ENCODE measurements at places on chromosomes 6 and 20.

GRCh38 chr6:41937472-41937860 is 4.1 kb downstream of the CCND3 start:
- no peak for DNase-seq

DNA sequence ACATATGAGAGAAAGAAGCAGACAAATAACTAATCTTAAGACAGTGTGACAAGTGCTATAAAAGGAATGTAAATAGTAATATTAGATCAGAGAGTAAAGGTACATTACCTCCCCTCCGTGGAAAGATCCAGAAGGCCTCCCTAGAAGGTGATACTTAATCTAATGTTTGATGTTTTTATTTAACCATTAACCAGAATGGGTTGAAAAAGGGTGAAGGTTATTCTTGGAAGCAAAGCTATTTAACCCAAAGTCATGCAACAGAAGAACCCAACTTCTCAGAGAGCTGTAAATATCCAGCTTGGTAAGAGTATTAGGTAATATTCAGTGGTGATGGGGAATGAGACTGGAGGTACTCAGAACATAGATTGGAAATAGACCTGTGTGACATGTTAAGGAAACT is 68.0 kb upstream of the HIVEP1 start:
- DNase-seq: no peak

DNA sequence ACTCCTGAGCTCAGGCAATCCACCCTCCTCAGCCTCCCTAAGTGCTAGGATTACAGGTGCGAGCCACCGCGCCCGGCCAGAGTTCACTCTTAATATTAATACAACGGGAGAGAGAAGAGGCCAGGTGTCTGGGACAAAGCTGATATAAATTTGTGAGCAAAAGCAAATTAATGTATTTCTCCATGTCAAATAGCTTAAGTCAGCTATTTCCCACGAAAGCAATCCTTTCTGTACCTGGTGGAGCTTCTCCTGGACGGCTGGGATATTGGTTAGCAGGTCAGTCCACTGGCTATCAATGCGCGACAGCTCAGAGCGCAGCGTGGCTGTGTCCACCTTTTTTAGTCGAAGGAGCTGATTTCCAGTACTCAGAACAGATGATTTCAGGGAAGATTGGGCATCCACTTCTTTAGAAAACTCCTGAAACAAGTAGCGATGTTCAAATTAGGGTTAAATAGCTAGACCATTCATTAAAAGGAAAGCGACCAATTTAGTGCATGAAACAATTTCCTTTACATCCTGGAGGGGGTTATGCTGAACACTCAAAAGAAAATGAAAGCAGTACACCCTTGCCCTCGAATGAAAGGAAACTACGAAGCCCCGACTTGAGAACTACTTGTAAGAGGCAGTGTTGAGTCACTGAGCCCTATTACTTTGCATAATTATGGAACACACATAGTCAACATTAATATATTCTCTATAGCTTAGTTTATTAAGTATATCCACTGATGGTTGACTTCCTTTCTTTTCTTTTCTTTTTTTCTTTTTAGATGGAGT is 403.4 kb downstream of the SYNE1 start:
- DNase-seq: no peak

GRCh38 chr6:22421198-22421597 is 124.4 kb upstream of the PRL start:
- peak; percentile 45 for DNase-seq

DNA sequence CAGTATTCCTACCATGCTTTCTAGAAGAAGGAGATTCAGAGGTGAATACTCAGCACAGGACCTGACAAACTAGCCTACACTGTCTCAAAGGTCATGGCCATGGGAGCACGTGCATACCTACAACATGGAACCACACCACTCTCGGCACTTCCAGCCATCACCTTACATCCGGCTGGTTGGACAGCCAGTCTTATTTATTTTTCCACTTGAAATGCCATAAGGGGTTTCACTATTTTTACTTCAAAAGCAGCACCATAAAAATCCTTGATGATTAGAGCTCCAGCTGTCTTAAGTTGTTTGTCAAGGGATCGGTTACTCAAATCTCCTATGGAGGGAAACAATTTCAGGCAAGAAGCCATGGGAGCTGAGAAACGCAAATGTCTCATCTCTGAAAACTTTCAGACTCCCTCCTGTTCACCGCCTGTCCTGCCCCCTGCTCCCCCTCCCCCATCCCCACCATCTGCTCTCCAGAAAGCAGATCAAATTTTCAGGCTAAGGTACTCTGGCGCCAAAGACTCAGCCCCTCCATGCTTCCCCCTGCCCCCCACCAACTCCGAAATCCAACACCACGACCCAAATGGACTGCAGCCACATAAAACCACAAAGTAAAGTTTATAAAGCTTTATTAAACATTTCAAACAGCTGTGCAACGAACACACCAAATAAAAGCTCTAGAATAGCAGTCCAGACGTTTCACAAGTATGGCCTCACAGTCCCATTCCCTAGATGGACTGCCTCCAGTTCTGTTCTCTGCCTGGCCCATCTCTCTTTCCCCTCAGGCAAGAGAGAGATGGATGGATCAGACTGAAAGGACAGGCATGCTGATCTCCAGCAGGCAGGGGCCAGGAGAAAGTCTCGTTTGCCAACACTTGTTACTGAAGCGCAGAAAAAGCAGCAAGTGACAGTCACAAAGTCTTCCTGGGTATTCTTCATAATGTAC is 4.0 kb upstream of the NNAT start:
- DNase-seq: peak; percentile 80

DNA sequence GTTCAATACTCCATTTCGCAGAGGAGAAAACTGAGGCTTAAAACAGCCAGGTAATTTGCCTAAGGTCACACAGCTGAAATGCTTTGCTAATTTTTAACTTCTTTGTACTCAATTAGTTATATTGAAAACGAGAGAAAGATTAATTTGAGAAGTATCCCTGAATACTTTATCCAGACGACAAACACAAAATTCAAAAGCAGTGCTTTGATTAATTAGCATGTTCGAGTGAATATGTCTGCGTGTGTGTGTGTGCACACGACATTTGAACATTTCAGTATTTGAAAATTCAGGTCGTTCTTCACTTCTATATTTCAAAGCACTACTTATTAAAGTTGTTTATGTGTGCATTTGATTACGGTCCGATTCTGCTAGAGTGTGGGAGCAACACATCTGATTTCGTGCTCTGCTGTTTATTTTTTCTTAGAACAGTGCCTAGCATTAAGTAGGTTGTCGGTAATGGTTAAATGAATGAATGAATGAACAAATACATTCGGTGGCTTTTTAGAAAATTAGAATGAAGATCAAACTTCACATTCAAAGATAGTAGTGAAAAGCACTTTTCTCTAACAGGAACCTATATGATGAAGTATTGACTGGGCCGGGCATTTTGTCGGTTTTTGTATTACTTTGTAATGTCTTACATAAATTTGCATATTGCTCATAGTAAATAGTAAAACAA is 36.9 kb upstream of the SYNCRIP start:
- DNase-seq: no peak

DNA sequence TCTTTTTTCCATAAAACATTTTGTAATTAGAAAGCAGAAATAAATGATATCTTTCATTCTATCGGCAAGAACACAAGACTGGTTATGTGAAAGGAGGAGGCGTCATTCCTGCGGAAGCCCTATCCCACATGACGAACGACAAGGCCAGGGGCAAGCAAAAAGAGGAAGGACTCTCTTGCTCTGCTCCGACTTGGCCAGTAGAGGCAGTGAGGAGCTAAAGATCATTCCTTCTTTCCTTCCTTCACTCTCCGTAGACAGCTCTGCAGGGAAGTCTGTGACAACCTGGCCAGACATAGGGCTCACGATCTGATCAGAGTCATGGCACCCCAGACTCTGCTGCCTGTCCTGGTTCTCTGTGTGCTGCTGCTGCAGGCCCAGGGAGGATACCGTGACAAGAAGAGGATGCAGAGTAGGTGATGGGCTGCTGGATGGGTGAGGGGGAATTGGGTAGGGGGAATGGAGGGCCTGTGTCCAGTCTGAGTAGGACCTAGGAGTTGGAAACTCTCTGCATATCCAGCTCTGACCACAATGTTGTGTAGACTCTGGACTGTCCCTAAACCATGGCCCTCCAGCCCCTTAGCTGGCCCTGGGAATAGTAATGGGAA is at the start of gene WFDC10A:
TSS of gene WFDC10A (plus strand) at position 244 of the 605 bp plus-strand sequence. CDS start at position 319, 75 bp downstream.
- peak; percentile 22 for DNase-seq

- peak; percentile 32 for DNase-seq
These were observed 118.5 kb downstream of the GFRAL start for GRCh38 chr6:55445648-55446204.

DNA sequence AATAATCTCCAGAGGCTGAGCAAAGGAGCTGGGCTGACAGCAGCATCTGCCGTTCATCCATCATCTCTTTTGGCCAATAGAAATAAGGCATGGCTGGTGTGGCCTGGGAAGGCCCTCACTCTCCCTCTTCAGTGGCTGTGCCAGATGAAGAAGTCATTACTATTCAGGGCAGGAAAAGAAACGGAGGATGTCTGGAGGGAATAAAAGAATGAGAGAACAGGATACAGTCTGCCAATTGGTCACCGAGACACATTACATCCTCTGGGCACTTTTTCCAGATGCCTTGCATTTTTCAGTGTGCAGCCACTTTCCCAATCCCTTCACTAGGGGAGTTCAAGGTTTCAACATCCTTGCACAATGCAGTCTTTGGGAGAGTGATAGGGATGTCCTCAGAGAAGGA is 32.2 kb upstream of the VGLL2 start:
- peak; percentile 16 for DNase-seq

Measured in fibroblast of gingiva (primary cell).